ENCODE measurements at places on chromosomes 2 and 18.

- no peak for DNase-seq
These were observed 1.8 kb downstream of the GNLY start for GRCh38 chr2:85695691-85696668.

GRCh38 chr18:34710934-34711333 is 836 bp downstream of the DTNA start:
- no peak for DNase-seq

GRCh38 chr2:98508709-98509066 is 64.0 kb downstream of the INPP4A start:
- DNase-seq = peak; percentile 66

DNA sequence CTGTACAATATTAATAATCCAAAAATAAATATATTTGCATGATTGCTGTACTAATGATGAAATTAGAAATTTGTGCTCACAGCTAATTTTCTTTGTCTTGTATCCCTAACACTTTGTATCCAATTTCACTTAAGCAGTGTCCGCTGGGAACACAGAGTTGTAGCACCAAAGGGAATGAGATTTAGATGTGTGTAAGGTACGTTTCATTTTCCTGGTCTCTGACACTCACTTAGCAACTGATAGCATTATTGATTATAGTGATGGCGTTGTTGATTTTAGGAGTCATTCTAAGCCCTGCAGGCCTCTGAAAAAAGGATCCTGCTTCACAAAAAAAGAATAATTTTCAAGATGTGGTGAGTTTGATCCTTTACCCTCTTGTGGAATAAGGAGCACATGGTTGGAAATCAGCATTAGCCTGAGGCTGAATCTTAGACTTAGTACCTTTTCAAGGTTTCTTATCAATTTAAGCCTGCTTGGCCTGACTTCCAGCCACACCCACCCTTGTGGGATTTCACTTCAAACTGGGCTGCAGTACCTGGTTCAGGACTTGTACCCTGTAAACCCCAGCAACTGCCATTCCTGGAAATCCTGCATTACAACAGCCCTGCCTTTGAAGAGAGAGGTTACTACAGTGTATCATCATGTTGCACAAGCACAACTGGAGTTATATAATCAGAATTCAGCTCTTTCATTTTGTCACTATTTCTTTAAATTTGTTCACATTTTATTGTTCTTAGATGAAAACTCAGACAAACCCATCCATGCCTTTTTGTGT is 116.2 kb downstream of the RND3 start:
- DNase-seq = no peak

- no peak for DNase-seq
These were observed 71.7 kb downstream of the HS1BP3 start for GRCh38 chr2:20578895-20579825.

DNA sequence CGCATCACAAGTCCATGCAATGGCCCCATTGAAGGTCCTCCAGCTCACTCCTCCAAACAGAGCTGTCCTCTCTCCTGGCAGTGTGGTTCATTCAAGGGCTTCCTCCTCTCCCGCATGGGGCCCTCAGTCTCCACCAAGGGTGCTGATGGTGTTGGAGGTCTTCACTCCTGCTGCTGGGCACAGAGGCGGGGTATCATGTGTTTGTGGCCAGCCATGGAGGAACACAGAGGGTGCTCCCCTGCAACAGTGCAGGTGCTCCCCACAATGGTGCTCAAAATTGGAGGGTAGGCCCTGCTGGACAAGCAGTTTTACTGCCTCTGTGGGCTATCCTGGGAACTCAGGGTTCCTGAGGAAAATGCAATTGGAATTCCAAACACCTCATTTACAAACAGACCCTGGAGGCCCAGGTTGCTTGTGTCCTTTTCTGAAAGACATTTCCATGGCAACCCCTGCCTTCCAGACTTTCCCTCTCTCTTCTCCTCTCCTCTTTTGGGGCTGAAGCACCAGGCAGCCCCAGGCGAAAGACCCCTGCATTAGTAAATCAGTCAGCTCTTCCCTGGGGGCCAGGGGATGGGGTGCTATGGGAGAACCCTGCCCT is 256.0 kb downstream of the HAUS1 start:
- no peak for DNase-seq

- no peak for DNase-seq
These were observed 8.6 kb downstream of the SNRNP27 start for GRCh38 chr2:69902213-69902922.

- no peak for DNase-seq
These were observed 390.2 kb downstream of the PTPRM start for GRCh38 chr18:7957297-7957696.

GRCh38 chr2:171389325-171389724 is 44.5 kb downstream of the METTL8 start:
- no peak for DNase-seq

DNA sequence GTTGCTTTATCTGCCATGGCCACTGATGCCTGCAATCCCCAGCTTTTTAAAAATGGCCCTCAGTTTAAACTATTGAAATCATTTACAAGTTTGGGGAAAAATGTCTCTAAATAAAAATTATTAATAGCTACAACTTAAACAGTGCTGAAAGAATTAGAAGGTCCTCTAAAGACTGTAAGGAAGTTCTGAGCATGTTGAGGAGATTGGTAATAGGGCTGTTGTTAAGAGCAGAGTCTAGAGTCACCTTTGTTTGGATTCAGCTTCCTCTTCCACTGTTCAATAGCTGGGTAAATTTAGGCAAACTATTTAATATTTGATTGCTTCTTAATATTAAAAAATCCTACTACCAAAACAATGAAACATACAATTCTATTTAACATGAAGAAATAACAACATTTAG is 1127.1 kb upstream of the DDX18 start:
- no peak for DNase-seq

DNA sequence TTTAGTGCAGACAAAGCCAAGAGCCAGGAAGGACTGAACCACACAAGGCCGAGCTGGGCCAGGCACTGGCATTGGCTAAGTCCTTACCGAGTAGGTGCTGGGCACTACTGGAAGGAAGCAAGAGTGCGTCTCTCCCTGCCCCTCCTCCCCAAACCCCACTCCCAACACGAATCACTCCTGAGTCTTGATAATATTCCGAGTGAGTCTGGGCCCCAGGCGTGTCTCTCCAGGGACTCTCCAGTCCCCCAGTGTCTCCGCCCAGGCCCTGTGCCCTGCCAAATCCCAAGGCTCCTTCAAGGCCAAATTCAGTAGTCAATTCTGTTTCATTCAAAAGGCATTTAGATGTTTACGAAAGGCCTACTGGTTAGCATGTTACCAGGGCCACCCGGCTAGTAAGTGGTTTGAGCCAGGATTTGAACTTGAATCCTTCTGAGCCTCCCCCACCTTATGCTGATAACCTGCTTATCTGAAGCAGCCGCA is 82.8 kb downstream of the GLI2 start:
- DNase-seq = no peak

GRCh38 chr2:80292474-80292873 is 12.1 kb downstream of the LRRTM1 start:
- no peak for DNase-seq

DNA sequence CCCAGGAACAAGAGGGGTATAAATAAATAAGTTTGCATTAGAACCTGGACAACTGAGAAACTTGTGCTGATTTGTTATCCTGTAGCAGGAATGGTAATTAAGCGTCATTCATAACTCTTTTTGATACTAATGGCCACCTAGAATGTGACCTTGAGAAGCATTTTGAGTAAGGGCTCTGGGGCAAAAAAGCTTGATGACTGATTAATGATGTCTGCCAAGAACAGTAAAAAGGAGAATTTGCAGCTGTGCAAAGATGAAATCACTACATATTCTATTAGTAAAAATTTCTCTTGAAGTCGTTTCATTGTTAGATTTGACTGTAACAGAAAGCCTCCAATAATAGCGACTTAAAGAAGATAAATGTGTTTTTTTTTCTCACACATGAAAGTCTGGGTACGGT is 157.7 kb downstream of the PRKCE start:
- no peak for DNase-seq

DNA sequence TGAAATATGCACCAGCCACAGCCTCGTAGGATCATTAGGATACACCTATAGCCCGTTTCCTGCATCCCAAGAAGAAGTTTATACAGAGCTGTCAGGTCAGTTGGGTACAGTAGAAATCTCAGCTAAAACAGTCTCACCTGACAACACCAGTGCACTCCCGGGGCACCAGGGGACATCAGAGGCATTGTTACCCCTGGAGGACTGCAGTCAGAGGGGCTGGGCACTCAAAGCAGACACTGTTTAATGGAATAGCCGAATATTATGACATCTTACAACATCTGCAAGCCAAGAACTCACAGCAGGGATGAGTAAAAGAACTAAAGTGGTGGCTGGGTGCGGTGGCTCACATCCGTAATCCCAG is 93.0 kb upstream of the ID2 start:
- DNase-seq = no peak

DNA sequence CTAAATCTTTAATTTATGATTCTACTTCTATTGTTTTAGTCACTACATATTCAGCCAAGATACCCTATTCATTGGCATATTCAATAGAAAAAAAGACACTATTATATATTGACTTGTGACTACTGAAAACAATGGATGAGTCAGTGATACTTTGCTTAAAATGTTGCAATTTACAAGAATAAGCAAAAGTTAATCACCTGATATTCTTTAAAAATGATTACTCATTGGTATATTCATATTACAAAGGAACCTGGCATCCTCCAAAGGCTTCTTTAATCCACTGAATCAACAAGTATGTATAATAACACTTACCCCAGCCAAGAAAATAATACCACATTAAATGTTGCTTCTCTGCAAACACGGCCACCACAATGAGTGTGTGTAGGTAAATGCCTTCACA is 87.8 kb downstream of the CALCRL start:
- DNase-seq = no peak

GRCh38 chr18:75696391-75696790 is 268.9 kb upstream of the SMIM21 start:
- no peak for DNase-seq

- no peak for DNase-seq
These were observed 70.6 kb downstream of the DAW1 start for GRCh38 chr2:227942021-227942420.

GRCh38 chr2:160651416-160652200 is 158.0 kb upstream of the RBMS1 start:
- no peak for DNase-seq

DNA sequence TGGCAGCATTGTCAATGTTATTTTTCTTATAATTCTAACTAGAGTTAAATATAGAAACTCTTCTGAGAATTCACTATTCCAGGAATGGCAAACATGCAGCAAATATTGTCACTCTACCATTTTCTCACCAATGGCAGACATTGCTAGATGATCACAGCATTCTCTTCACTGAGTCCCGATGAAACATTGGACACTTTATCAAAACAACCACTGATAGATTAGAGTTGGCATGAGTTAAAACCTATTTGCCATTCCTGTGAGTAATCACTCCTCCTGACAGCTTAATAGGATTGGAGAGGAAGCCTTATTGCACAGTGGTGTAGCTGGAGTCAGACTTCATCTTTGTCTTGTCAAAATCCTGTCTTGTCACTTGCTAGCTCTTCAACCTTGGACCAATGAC is 163.9 kb upstream of the THUMPD2 start:
- no peak for DNase-seq

GRCh38 chr18:59898609-59899297 is 1.0 kb upstream of the PMAIP1 start:
- no peak for DNase-seq

DNA sequence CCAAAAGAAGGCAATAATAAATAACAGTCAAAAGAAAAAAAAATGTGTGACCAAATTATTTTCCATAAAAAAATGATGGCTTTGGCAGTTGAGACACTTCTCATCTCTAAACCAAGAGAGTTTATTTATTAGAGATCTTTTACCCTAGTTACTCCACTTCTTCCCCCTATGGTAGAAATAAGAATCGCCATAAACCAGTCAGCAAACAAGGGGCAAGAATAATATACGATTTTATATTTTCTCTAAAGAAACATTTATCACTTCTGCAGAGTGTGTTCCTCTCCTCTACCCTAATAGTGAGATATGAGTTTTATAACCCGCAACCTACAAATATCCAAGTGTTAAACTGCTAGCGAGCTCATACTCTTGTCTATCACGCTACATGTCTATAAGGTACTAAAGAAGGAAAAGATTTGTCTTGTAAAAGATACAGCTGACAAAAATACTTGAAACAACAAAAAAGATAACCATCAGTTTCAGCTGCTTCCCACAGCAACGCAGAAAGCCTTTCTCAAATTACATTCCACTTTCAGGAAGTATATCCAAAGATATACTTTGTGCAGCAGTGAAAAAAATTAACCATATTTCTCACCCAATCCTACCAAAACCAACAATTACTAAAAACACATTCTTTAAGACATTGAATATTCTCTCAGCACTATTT is 2.3 kb downstream of the RNF103 start:
- DNase-seq = no peak

DNA sequence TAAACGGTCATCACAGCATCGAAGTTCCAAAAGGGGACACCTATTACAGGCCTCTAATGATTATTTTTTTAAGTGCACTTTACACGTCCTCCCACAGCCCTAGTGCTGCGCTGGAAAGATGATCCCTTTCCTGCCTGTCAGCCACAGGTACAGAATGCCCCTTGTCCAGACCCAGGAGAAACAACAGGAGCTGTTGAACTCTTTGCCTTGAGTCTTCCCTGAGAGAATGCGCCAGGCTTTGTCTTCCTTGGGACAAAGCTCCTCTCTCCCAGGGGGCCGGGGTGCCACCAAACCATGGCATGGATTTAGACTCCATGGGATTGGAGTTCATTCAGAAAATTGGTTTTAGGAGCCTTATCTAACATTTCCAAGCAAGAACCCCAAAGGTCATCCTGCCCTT is 319.0 kb upstream of the SOX11 start:
- DNase-seq = no peak

- no peak for DNase-seq
These were observed 11.7 kb downstream of the CABLES1 start for GRCh38 chr18:23146861-23147469.

- DNase-seq = no peak
These were observed 663.6 kb downstream of the IRS1 start for GRCh38 chr2:226135861-226136548.

- no peak for DNase-seq
These were observed 354.3 kb downstream of the CLIP4 start for GRCh38 chr2:29469516-29469915.

- DNase-seq = no peak
These were observed 101.8 kb downstream of the COL6A3 start for GRCh38 chr2:237312021-237312755.

- DNase-seq = no peak
These were observed 188.4 kb upstream of the RASGRP3 start for GRCh38 chr2:33288011-33288410.

GRCh38 chr2:201362396-201362795 is 5.3 kb upstream of the FLACC1 start:
- DNase-seq = no peak

DNA sequence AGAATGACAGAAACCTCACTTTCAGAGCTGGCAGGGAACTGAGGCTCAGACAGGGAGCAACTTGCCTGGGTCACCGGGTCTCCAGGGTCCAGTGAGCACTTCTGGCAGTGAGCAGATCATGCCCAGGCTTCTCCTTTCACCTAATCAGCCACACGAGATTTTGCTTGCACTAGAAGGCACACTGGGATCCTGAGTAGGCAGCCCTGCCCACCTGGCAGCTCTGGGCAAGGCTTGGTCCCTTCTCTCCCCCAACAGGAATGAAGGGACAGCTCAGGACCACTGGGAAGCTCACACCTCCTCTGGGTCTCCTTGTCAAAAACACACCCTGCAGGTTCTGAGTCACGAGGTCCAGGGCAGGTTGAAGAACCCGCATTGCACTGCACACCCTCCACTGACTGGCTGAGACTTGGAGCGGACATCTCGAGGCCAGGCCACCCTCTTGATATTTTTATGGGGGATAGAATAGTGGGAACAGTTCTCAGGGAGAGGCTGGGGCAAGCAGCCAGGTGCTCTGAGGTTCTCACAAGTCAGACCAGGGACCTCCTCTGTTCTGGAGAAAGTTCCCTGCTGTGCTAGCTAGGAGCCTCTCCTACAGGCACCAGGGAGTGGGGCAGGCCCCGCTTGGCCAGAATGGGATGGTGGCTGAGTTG is 5.7 kb downstream of the MAL start:
- no peak for DNase-seq

Data from activated T-cell treated with anti-CD3 and anti-CD28 coated beads for 24 hours (primary cell).